ENCODE measurements at places on chromosomes 5 and 9.
A peak's percentile ranks its signal among the peaks of the same experiment; 100 is the strongest.

- DNase-seq: no peak
These were observed 450.8 kb upstream of the TLE4 start for GRCh38 chr9:79120941-79121340.

DNA sequence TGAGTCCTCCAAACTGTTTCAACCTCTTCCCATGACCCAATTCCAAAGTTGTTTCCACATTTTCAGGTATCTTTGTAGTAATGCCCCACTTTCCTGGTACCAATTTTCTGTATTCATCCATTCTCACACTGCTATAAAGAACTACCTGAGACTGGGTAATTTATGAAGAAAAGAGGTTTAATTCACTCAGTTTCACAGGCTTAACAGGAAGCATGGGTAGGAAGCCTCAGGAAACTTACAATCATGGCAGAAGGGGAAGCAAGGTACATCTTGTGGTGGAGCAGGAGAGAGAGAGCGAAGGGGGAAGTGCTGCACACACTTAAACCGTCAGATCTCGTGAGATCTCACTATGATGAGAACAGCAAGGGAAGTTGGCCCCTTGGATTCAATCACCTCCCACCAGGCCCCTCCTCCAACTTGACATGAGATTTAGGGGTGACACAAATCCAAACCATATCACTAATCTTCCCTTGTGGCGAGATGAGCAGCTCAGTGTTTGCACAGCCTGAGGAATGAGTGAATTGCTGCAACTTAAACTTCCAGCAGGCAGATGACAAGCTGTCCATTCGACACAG is 42.9 kb downstream of the TRIP13 start:
- DNase-seq: no peak

DNA sequence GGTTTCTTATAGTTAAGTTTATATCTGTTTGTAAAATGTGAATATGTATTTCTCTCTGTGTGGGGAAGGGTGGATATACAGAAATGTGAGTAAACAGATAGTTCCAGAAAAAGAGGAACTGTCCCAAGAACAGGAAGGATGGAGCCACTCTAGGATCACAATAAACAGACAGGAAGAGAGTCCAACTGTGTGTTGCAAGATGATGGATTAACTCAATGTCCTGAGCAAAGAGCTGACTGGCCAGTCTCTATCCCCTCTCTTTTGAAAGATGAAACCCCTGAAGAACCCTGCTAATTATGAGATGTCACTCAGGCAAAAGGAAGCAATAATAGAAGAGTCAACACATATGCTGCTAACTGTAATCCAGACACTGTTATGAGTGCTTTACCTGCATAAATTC is 202.7 kb downstream of the SEMA6A start:
- no peak for DNase-seq

DNA sequence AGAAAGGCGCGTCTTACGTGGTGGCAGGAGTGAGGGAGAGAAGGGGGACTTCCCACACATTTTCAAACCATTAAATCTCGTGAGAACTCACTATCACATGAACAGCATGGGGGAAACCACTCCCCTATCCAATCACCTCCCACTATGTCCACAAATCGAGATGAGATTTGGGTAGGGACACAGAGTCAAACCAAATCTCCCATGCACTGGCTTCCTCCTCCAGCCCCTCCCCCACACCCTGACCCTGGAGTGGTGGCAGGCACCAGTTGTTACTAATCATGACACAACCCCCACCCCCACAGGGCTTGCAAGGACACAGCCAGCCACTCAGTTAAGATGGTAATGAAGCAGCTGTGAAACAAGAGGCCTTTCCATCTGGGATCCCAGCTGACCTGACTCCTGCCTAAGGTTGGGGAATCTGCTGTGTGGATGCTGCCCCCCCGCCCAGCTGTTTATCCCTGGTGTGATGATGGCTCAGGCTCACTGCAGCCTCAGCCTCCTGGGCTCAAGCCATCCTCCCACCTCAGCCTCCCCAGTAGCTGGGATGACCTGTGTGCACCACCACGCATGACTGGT is 57.1 kb upstream of the FUBP3 start:
- no peak for DNase-seq

GRCh38 chr9:98869866-98870265 is 62.4 kb downstream of the GALNT12 start:
- DNase-seq: no peak

GRCh38 chr5:93850311-93850710 is 108.9 kb upstream of the POU5F2 start:
- DNase-seq: no peak

GRCh38 chr9:133199648-133200321 is 9.3 kb downstream of the OBP2B start:
- peak; percentile 27 for DNase-seq

GRCh38 chr9:127214421-127215267 is 49.9 kb upstream of the GARNL3 start:
- peak; percentile 70 for DNase-seq

DNA sequence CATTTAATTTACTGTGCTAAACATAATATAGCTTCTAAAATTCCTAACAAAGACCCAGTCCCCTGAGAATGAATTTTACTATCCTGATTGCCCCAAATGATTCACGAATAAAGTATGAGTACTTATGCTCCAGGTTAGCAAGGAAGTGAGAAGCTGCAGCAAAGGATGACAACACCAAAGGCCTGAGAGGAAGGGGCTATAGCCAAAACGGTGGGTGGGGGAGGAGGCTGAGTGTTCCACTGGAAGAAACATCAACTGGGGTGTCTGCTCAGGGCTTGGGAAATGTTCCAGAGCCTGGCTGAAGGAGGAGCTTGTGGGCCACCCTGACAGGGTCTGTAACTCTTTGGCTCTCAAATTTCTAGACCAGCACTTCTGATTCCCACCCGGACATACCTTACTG is 157.3 kb downstream of the ADAMTS12 start:
- no peak for DNase-seq

DNA sequence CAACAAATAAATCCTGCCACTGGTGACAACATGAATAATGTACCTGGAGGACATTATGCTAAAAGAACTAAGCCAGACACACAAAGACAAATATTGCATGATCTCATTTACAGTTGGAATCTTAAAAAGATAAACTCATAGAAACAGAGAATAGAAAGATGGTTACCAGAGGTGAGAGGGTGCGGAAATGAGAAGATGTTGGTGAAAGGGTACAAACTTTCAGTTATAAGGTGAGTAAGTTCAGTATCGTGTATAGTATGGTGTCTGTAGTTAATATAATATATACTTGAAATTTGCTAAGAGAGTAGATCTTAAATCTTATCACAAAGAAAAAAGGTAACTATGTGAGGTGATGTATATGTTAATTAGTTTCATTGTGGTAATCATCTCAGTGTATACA is 63.3 kb downstream of the PRRC1 start:
- DNase-seq: no peak

DNA sequence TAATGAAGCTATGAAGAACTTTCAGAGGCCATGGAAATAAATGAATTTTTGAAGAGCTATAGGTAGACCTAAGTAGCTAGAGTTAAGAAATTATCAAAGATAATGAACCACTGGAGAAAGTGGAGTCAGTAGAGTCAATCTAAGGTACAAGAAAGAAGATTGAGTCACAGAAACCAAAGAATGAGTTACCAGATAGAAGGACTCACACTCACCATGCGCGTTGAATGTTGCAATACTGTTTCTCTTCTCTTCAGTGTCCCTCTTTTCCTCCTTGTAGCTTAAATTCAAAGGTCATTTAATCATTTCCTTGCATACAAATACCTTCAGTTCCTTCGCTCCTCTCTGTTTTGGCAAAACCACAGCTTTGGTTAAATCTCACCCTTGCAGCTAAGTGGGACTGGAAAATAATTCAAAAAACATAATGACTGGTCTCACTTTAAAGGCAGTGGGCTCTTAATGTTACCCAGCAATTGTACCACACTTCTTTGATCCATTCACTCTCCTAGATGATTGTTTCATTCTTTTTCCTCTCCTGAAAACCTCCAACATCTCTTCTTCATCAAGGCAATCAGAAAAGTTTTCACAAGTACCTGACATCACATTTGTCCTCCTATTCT is 58.3 kb downstream of the NIPBL start:
- no peak for DNase-seq

DNA sequence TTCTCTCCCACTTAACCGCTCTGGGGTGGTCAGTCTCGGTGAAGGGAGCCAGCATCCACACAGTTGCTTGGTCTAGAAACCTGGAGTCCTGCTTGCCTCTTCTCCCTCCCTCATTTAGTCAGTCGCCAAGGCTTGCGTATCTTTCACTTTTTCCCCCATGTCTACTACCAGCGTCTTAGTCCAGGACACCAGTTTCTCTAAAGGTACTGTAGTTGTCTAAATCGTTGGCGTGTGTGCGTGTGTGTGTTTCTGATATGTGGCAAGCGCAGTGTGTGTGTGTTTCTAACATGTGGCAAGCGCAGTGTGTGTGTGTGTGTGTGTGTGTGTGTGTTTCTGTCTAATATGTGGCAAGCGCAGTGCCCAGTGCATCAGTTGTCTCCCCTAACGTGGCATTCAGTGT is 641 bp downstream of the ATP6V1G1 start:
- DNase-seq: no peak

DNA sequence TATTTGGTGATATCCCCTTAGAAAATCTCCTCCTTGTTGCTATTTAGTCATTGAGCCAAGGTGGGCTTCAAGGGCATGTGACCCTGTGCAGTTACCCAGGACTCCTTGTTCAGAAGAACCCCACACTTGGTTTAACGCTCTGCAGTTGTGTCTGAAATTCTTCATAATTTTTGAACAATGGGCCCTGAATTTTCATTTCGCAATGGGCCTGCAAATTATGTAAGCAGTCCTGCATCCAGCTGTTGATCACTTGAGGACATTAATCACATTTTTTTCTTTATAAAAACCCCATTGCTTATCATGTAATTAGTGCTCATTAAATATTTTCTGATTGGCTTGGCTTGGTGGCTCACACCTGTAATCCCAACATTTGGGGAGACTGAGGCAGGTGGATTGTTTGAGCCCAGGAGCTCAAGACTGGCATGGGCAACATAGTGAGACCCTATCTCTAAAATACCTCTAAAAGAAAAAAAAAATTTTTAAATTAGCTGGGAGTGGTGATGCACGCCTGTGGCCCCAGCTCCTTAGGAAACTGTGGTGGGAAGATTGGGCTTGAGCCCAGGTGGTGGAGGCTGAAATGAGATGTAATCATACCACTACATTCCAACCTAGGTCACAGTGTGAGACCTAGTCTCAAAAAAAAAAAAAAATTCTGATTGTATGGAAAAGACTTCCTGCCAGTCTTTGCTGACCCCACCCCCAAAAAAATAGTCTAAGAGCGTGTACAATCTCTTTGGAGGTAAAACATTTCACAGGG is 194.2 kb upstream of the HAPLN1 start:
- DNase-seq: no peak

- DNase-seq: no peak
These were observed 8.6 kb upstream of the PRRC2B start for GRCh38 chr9:131385296-131385695.

DNA sequence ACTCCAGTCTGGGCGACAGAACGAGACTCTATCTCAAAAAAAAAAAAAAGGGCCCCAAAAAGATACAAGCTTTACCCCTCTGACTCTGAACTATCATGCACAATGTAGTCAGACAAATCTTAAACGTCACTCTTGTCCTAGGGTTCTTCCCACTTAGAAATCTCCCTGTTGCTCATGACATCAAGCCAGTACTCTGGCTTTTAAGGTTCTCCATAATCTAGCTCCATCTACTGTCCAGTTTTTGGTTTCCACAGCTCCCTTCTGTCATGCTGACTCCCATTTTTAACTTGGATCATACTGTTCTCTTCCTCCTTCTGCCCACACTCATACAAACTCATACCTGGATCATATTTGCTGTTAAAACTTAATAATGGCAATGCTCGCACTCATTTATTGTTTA is 156.7 kb upstream of the TLX3 start:
- peak; percentile 31 for DNase-seq

GRCh38 chr9:92180669-92181181 is 65.5 kb upstream of the SPTLC1 start:
- DNase-seq: peak; percentile 59

DNA sequence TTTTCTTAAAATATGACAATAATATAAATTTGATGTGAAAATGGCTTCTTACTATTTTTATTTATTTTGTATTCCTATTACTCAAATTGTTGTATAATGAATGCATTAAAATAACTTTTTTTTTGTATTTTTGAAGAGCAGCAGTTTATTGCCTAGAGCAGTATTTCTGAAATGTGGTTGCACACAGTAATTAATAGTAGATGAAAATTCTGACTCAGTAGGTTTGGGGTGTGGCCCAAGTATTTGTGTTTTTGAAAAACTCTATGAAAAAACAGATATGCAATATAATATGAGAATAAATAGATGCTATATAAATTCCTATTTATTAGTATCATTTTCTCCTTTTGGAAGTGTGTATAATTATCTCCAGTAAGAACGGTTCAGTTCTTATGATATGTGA is 2225.3 kb upstream of the C9orf72 start:
- no peak for DNase-seq

GRCh38 chr9:127915801-127916719 is 781 bp downstream of the ST6GALNAC4 start:
- DNase-seq: no peak

GRCh38 chr5:55576661-55577060 is 41.9 kb upstream of the PLPP1 start:
- DNase-seq: no peak

DNA sequence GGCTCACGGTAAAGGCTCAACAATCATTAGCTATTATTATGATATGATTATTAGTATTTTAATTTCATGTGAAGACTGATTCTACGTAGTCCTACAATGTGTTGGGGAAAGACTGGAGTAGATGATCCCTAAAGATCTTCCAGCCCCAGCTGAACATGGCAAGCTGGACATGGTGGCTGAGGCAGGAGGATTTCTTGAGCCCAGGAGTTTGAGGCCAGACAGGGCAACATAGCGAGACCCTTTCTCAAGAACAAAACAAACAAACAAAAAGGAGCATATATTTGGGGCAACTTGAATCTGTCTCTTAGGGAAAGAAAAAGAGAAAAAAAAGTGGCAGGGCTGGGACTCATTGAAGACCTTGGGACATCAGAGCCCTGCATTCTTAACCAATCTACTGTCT is 16.2 kb upstream of the FAT2 start:
- no peak for DNase-seq

DNA sequence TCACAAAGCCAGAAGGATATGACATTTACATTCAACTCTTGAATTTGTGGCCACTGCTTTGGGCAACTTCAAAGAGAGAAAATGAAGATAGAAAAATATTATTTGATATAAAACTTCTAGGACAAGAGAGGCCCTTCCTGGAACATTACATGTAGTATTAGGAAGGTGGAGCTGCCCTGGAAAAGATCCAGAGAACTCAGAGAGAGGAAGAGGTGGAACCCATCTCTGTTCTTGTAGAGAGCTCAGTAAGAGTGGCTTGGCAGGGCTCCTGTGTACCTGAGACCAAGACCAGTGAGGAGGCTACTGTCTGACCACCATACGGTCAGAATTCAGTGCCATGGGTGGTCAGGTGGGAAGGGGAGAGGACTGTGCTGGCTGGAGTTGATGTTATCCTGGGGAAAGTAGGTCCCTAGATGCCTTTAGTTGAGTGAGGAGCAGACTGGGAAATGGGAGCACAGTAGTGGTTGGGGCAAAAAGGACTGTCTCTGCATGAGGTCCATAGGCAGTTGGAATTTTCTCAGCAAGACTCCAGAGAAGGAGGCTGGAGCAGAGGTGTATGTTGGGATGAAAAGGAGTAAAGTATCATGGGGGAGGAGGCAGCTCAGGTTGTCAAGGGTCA is 7.6 kb downstream of the TGFBI start:
- DNase-seq: no peak

Measured in SW480 (cell line).